ENCODE measurements at places on chromosomes 3 and 15. TPM values are rescaled to one million over a fixed set of nuclear protein-coding genes. Genes with fewer than 3 reads are reported as not detected.

EPHA6 gene
- 0.61 TPM for polyA plus RNA-seq

MKRN3 gene
- 4.3 TPM for polyA plus RNA-seq

APBA2 gene
- polyA plus RNA-seq, result 8.4 TPM

ZNF620 gene
- 4.5 TPM for polyA plus RNA-seq

DNA sequence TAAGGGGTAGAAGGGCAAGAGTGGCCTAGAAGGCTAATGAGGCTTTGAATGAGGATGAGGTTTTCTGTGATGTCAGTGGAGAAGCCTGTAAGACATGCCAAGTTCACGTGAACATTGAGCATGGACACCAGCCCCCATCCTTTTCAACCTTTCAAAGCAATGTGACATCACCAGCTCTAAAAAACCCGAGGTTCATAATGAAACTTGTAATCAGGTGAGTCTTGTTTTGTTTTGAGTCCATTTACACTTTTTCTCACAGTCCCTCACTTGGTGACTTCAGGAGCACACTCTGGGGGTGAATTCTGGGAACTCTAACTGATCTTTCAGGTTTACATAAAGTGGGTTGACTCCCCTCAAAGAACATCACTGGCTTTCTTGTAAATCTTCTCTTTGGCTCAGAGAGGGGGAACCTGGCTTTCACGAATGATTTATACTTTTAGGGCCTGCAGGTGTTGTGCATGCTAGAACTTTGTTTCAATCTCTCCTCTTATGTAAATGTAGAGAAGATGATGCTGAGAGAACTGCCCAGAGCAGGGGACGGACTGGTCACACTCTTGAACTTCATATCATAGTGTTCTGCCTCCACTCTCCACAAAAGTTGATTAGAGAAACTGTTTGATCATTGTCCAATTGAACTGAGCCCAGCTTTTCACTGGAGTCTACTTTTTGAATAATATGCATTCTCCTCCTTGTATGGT lies 224.7 kb upstream of the SATB1 start:
- DNase-seq, result no peak

DNA sequence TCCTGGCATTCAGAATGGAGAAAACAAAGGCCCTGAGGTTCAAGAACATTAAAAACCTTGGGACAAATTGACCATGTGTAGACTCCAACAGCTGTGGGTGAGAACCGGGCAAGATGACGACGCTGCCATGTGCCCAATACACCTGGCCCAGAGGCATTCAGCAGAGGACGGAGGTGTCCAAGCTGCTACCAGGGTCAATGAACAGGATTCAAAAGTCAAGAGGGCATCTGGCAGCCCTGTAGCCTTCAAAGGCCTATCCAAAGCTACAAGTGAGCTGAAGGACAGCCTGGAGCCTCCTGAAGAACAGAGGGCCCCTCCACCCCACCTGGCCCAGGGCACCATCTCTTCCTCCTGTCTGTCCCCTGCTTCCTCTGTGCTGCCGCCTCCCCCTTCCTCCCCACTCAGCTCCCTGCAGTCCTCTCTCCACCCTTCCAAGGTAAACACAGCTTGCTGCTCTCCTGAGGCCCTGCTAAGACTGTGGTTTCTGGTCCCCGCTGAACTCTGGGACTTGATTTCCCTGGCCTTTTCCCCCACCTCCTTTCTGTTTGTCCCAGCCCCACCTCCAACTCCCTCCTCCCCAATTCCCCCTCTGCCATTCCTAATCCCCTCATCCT lies 57.5 kb downstream of the HMCES start:
- no peak for DNase-seq

GRCh38 chr15:42772144-42772543 lies 35.2 kb upstream of the CDAN1 start:
- peak; percentile 69 for DNase-seq

DNA sequence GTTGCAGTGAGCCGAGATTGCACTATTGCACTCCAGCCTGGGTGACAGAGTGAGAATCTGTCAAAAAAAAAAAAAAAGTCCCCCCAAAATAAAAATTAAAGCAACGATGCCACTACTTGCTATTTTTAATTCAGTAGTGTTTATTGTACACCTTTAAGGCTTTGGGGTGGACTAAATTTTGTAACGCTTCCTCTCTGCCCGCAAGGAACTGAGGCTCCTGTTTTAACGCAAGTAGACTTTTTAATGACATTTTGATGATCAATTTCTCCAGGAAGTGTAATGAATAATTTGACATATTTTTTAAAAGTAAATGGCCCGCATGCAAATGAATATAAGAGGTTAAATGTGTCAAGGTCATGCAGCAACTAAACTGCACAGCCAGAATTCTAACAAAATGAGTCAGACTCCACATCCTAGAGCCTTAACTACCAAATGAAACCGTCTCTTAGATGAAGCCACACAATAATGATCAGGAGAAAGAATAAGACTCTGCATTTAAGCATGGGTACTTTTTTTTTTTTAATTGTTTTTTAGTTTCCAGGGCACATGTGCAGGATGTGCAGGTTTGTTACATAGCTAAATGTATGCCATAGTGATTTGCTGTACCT lies 96.8 kb upstream of the LMOD3 start:
- no peak for DNase-seq

- no peak for DNase-seq
Measured at GRCh38 chr3:134751831-134752230, 43.2 kb upstream of the EPHB1 start.

- DNase-seq, result no peak
Measured at GRCh38 chr3:139119331-139120025, 74.8 kb upstream of the PRR23C start.

GRCh38 chr15:68085052-68085451 lies 30.9 kb downstream of the PIAS1 start:
- DNase-seq, result no peak

GRCh38 chr3:109442531-109442930 lies 105.2 kb upstream of the DPPA4 start:
- DNase-seq, result peak; percentile 0

GRCh38 chr15:51751697-51752683 lies 593 bp downstream of the TMOD2 start:
- DNase-seq, result peak; percentile 50

All from muscle of leg (tissue), 16 donors.